ENCODE measurements at places on chromosomes 6 and 20.

DNA sequence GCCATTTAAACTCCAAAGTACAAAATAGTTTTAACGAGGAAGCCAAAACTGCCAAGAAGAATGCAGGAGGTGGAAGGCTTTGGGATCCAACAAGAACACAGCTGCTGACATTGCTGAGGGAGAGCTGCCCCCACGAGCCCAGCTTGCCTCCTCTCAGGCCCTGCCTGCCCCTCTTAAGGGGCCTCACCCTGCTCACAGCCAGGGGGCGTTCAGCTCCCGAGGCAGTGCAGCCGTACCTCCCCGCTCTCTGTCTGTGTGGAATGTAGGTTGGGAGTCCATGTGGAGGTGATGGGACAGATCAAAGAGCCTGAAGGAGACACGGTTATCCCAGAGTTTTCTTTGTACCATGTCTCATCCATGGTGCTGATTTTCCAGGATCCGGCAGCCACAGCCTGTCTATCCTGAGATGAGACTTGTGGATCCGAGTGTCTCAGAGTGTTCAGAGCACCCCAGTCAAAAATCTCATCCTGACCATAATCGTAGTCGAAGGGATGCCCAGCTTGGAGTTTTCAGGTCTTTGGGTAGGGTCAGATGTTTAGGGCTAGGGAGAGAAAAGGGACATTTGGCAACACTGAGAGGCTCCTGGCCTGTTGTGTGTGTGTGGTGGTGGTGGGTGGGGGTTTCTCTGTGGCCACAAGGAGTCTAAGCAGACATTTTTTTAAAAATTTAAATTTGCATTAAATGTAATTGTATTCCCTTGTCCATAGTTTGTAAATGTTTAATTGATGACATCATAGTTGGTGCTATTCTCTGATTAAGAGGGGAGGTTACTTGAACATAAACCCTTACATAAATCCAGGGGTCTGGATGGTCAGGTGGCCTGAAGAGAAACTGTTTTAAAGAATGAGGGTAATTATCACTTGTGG, 111.4 kb upstream of the CLDN20 start:
- DNase-seq = no peak

- DNase-seq = no peak
Measured at GRCh38 chr6:42280966-42281533, 63.4 kb upstream of the MRPS10 start.

DNA sequence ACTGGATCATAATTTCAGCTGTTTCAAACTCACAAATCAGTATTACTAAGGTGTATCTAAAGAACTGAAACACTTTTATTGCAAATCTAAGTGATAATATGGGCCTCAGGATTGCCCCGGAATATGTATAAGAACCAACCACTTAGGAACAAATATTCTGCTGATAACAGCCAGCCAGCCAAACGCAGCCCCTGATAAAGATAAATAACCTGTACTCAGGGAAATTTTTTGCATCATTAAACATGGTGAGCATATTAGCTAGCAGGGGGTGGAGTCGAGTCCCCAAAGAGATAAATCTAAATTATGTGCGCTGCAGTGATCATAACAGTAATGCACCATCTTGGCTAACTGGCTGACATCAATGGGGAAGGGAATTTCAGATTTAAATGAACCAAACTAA, 410.2 kb upstream of the MAP3K7 start:
- no peak for DNase-seq

DNA sequence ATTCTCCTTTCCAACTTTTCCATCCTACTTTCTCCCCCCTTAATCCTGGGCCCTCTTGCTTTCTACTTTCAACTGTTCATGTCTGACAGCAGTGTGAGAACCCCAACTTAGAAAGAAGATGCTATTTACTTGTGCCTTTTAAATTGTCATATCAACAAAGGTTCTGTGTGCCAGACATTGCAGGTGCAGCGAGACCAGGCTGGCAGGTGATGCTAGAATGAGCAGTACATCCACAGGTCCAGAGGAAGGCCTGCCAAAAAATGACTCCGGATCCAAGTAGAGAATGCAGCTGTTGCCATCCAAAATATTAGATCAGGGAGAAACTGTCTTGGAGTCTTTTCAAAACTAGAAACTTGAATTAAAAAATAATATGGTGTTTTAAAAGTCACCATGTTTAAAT, 510.5 kb downstream of the LMBRD1 start:
- no peak for DNase-seq

DNA sequence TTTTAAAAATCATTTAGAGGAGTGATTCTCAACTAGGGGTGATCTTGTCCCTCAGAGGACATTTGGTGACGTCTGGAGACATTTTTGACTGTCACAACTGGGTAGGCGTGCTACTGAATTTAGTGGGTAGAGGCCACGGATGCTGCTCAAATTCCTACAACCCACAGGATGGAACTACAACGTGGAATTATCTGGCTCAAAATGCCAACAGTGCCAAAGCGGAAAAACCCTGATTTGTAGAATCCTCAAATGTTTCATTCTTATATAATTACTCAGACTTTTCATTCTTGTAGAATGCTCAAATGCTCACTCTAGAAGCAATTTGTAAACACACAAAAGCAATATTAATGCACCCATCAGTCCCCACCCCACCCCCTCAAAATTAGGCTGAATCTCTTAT, 229.8 kb downstream of the ZMYND8 start:
- DNase-seq = no peak

DNA sequence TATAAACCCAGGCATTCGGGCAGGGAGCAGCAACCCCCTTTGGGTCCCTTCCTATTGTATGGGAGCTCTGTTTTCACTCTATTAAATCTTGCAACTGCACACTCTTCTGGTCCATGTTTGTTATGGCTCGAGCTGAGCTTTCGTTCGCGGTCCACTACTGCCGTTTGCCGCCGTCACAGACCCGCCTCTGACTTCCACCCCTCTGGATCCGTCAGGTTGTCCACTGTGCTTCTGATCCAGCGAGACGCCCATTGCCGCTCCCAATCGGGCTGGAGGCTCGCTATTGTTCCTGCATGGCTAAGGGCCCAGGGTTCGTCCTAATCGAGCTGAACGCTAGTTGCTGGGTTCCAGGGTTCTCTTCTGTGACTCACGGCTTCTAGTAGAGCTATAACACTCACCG, 111.3 kb downstream of the TMEM170B start:
- no peak for DNase-seq

GRCh38 chr6:128412680-128413079, 107.7 kb downstream of the PTPRK start:
- DNase-seq = no peak

DNA sequence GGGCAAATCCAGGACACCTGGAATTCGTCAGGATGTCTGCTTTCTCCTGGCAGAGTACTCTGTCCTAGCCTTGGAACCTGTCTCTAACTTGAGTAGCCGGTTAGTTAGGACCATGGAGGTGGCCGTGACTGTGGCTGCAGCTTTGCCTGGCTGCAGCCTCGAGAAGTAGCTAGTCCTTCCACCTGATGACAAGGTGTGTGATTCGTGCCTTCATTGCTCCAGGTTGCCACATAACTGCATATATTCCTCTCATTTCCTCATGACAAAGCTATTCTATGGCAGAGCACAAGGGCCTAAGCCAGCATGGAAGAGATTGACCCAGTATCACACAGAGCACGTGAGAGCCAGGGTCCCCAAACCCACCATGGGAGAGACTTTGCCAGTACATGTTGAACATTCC, 39.8 kb upstream of the KIF25 start:
- DNase-seq = no peak

- no peak for DNase-seq
Measured at GRCh38 chr20:15047042-15047441, 709.6 kb upstream of the FLRT3 start.

DNA sequence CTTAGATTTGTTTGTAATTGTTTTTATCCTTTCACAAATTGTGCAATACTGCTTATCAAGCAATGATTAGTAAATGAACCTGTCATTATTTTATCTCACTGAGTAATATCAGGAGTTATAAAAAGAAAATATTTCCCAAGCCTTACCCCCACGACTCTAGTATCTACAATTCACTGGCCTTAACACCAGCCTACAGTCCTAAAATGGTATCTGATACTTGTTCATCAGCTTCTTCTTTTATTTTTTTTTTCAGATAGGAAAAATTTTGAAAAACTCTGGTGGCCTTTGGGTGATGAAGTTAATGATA, 160.8 kb upstream of the FOXA2 start:
- DNase-seq = no peak

- DNase-seq = no peak
Measured at GRCh38 chr6:56270812-56271441, 23.5 kb upstream of the COL21A1 start.

DNA sequence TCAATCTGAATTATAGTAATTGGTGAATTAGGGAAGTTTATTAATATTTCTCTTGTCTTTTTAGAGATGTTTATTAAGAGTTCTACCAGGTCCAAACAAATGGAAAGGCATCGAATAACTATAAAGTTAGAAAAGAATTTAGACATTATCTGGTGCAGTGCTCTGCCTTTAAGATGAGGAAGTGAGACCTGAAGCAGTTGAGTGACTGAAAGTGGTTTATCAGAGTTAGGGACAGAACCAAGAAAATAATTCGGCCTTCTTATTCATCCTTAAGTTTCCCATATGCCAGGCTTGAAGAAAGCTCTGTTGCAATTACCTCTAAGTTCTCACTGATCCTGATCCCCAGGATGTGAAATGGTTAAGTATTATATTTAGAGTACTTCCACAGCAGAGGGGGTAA, 94.2 kb upstream of the FLRT3 start:
- no peak for DNase-seq

DNA sequence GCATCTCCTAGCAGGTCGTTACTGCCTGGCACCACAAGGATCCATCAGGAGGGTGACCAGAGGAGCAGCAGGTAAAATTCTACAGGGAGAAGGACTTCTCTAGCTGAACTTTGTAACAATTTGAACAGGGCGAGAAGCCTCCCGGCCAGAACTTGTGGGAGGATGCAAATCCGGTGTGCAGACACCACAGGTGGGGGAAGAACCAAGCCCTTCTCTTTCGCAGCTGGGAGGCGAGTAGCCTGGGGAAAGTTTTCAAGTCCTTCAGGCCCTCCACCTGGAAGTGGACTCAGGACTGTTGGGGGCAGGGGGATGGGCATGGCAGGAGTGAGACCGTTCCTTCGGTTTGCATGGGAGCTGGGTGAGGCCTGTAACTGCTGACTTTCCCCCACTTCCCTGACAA, 42.7 kb upstream of the FAM210B start:
- no peak for DNase-seq

DNA sequence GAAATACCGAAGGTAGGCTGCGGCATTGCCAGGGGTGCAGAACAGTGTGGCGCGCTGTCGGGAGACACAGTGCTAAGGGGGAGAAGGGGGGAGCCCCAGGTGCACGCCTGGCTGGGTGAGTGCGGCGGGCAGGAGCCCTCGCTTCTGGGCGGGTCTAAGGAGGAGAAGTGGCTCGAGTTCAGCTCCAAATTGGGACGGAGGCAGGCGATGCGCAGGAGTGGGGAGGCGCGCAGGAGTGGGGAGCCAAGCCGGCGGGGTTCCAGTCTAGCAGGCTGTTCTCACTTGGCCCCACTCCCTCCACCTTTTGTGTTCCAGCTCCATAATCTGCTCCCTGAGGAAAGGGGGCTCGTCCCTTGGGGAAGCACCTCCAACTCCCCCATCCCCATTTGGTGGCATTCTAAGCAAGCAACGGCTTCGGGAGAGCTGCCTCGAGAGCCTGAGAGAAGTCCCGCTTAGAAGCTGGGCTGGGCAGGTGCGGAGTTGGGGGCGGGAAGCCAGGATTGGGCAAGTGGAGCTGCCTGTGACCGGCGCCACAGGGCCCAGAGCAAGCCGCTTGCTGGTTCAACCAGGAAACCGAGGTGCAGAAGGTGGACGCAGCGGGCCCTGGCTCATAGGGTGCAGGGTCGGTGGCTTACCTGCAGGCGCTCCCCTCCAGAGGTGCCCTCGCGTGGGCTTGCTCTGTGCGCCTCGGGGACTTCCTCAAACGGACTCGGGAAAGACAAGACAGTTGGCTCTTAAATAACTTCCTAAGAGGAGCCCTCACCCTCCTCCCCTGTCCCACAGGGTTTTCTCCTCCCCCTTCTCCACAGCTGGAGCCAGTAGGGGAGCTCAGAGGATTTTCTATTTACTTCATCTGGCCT, at the start of gene F13A1:
F13A1 (minus strand) TSS at position 711 of the 860 bp plus-strand sequence. CDS start 1,998 bp downstream, outside the sequence.
- no peak for DNase-seq

- peak; percentile 53 for DNase-seq
Measured at GRCh38 chr6:170295510-170296422, 4.9 kb upstream of the DLL1 start.

DNA sequence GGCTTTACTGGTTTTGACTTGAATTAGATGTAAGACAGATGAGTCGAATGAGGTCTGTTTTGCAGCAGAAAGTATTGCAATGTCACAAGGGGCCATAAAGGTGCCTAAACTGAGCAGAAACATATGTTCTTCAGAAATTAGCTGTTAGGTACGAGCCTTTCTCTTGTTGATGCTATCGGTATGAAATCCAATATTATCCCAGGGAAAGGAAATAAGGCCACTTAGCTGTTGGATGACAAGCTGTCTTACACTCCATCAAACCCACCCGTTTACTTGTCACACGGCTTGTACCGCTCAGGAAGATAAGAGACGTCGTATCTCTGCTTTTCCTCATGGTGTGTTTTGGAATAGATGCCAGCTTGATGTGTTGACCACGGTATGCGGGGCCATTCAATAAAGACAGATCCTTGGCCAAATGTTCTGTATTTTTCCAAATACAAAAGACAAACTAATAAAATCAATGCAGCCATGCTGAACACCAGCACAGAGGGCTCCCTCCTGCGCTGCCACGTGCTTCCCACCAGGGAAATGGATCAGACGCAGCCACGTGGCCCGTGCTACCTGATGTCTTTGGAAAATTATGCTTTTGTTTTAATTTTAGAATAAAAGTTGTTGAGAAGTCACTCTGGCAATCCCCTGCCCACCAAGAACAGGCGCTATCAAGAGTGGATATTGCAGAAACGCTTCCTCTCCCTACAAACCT, 255.9 kb upstream of the SULF2 start:
- no peak for DNase-seq

- DNase-seq = no peak
Measured at GRCh38 chr20:36101192-36101591, 53.3 kb upstream of the EPB41L1 start.

DNA sequence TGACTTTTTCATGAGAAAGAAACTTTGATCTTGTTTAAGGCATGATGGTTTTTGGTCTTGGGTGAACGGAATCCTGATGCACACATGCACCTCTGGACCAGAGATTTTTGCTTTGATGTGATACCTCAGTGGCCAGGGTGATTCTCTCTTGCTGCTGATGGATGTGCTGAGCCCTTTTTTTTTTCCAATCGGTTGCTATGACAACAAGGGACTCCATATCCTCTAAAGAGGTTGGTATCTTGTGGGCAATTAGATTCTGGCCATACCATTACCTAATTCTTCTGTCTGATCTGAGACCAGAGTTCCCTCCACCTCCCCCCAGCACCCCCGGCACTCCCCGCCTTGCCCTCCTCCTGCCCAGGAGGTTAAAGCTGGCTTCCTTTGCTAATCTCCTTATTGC, 24.9 kb downstream of the PDYN start:
- DNase-seq = no peak

- DNase-seq = no peak
Measured at GRCh38 chr20:37934634-37935375, 31.9 kb downstream of the VSTM2L start.

- DNase-seq = no peak
Measured at GRCh38 chr20:16555754-16556153, 17.5 kb downstream of the KIF16B start.

GRCh38 chr20:33556246-33556645, 66.3 kb downstream of the CBFA2T2 start:
- DNase-seq = no peak

- DNase-seq = no peak
Measured at GRCh38 chr20:2618815-2619214, 33.6 kb upstream of the NOP56 start.
